ENCODE measurements at places on chromosomes 2 and 18. TPM values are rescaled to one million over a fixed set of nuclear protein-coding genes. Genes with fewer than 3 reads are reported as not detected.

Gene HOXD3
- total RNA-seq, result 6.5 TPM

GRCh38 chr2:68046642-68047240, 16.1 kb downstream of the C1D start:
- DNase-seq, result no peak

- no peak for DNase-seq
Measured at GRCh38 chr2:8346706-8347430, 335.0 kb upstream of the ID2 start.

GRCh38 chr2:121094845-121095244, 190.2 kb downstream of the TFCP2L1 start:
- DNase-seq, result no peak

DNA sequence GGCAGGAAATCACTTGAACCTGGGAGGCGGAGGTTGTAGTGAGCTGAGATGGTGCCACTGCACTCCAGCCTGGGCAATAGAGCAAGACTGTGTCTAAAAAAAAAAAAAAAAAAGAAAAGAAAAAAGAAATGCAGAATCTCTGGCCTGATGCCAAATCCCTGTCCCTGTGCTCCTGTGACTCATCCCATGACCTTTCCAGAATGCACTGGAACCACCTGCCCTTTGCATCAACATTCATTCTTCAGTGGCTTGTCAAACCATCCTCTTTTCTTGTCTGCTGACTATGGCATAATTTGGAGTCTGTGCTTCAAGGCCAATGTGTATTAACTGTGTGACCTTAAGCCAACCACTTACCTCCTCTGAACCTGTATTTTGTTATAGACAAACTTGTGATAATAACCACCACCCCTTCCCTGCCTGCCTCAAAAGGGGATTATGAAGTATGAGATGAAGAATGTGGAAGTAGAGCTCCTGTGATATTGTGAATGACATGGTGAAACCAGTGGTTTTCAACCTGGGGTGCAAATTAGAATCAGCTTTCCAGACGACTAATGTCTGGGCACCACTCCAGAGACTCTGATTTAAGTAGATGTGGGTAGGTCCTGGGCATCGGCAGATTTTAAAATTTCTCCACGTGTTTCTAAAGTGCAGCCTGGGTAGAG, 189.3 kb downstream of the CLIP4 start:
- no peak for DNase-seq

Gene C2orf78
- not detected for total RNA-seq

- peak; percentile 2 for DNase-seq
Measured at GRCh38 chr18:28178720-28179119, 1.8 kb upstream of the CDH2 start.

DNA sequence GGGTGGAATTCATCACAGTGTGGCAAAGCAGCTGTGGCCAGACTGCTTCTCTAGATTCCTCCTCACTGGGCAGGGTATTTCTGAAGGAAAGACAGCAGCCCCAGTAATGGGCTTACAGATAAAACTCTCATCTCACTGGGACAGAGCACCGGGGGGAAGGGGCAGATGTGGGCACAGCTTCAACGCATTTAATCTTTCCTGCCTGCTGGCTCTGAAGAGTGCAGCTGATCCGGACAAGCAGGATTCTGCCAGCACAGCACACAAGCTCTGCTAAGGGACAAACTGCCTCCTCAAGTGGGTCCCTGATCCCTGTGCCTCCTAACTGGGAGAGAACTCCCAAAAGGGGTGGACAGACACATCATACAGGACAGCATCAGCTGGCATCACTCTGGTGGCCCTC, 779.9 kb upstream of the CNTNAP5 start:
- DNase-seq, result no peak

Gene FBXO36
- total RNA-seq, result 0.87 TPM

Gene ANTXR1
- 0.65 TPM for total RNA-seq

GRCh38 chr2:149056541-149057255, 18.2 kb downstream of the LYPD6B start:
- DNase-seq, result no peak
